Activated T-cell treated with anti-CD3 and anti-CD28 coated beads, Interleukin-2, amount 50 U/mL, for 4 hours (primary cell): ENCODE measurements at places on chromosomes 6 and 20. TPM values are rescaled to one million over a fixed set of nuclear protein-coding genes. Genes with fewer than 3 reads are reported as not detected.

Gene TTBK1
- 0.20 TPM for total RNA-seq

Gene STMND1
- total RNA-seq, result not detected

Gene MCHR2
- total RNA-seq, result not detected

Gene OXT
- total RNA-seq, result not detected

Gene TRIM15
- not detected for total RNA-seq

Gene JPH2
- not detected for total RNA-seq

Gene MACROD2
- total RNA-seq, result 0.10 TPM

Gene ZDHHC14
- 5.7 TPM for total RNA-seq

Gene HLA-G
- total RNA-seq, result 1.1 TPM

Gene TTLL9
- not detected for total RNA-seq

Gene TLDC2
- total RNA-seq, result not detected

Gene ENPP4
- 8.5 TPM for total RNA-seq

Gene OSTM1
- total RNA-seq, result 30.0 TPM

Gene DPPA5
- total RNA-seq, result not detected

Gene GSTA3
- not detected for total RNA-seq

Gene LIN28B
- total RNA-seq, result 0.15 TPM

Gene GPX5
- total RNA-seq, result not detected

Gene SLC26A8
- total RNA-seq, result not detected

Gene LGSN
- not detected for total RNA-seq

Gene XKR7
- total RNA-seq, result not detected

Gene VNN1
- total RNA-seq, result not detected

Gene PTPRK
- 11.6 TPM for total RNA-seq

Gene TNFRSF21
- 4.8 TPM for total RNA-seq

Gene METTL24
- not detected for total RNA-seq

Gene CYP21A2
- 1.0 TPM for total RNA-seq

Gene FAM184A
- total RNA-seq, result 8.6 TPM

Gene SLC17A2
- total RNA-seq, result 0.33 TPM

Gene RAD21L1
- not detected for total RNA-seq

Gene CALHM4
- total RNA-seq, result not detected

Gene CALHM6
- 2.3 TPM for total RNA-seq

Gene HTR1E
- total RNA-seq, result not detected

Gene APMAP
- 58.8 TPM for total RNA-seq
